ENCODE measurements at places on chromosomes 3 and 15.

DNA sequence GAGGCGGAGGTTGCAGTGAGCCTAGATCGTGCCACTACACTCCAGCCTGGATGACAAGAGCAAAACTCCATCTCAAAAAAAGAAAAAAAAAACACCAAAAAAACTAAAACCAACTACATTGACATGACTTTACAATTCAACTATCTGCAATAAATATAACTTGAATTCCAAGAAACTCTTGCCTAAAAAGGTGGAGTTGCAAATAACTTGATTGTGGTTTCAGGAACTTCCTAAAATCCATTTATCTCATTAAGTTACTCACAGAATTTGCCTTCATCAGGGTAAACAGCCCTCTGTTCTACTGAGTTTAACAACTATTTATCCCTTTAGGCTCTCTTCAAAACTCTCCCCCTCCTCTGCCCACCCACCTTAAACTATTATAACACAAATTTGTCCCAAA is 2.7 kb upstream of the MAPK6 start:
- no peak for DNase-seq
- no peak overlapping the region for H3K27ac ChIP-seq

GRCh38 chr3:183879243-183879642 is 5.4 kb downstream of the PARL start:
- DNase-seq, result no peak
- no peaks in the 10 kb centered on the region for H3K27me3 ChIP-seq
- no peak overlapping the region for H3K27ac ChIP-seq
- H3K4me3 ChIP-seq, result no peak overlapping the region

DNA sequence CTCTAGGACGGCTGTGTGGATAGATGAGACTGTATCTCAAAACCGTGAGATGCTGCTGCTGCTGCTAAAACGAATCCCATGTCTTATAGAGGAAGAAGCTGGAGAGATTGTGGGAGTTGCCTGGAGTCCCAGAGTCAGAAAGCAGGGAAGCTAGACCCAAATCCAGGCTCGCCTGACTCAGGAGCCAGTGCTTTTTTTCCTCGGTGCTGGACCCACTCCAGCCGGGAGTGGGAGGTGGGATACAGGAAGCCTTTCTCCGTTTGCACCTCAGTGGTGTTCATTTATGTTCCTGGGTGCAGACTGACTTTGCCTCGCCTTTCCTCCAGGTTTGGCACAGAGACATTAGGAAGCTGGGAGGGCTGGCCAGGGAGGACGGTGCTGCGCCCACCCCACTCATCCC is 150.9 kb upstream of the LINGO1 start:
- no peak overlapping the region for H3K27ac ChIP-seq
- H3K4me1 ChIP-seq, result no peaks in the 10 kb centered on the region
- no peaks in the 10 kb centered on the region for H3K36me3 ChIP-seq
- H3K27me3 ChIP-seq, result no peaks in the 10 kb centered on the region

- no peaks in the 10 kb centered on the region for H3K27me3 ChIP-seq
- no peaks in the 10 kb centered on the region for H3K4me1 ChIP-seq
- no peak overlapping the region for H3K27ac ChIP-seq
- no peak for DNase-seq
- no peak overlapping the region for H3K4me3 ChIP-seq
- no peaks in the 10 kb centered on the region for H3K36me3 ChIP-seq
These were observed 933.1 kb downstream of the EPHA3 start for GRCh38 chr3:90040554-90040953.

DNA sequence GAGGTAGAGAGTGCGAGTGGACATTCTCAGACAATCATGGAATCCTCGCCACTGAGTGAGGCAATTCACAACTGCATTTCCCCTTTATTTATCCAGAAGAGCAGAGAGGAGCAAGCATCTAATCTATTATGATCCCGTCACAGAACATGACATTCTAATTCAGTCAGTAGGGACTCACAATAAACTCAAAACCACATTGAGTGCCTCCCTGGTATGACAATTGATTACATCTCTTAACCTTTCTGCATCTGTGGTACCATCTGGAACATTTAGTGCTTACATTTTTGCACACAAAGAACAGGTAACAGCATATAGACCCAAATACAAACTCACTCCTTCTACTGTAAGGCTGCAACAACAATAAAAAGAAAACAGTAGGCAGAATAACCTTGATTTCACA is 517.2 kb downstream of the GBE1 start:
- no peaks in the 10 kb centered on the region for H3K36me3 ChIP-seq
- DNase-seq, result no peak
- H3K4me1 ChIP-seq, result no peaks in the 10 kb centered on the region
- no peak overlapping the region for H3K27ac ChIP-seq
- no peak overlapping the region for H3K4me3 ChIP-seq
- no peaks in the 10 kb centered on the region for H3K27me3 ChIP-seq

GRCh38 chr15:66943456-66944095 is 121.8 kb upstream of the SMAD3 start:
- no peaks in the 10 kb centered on the region for H3K27me3 ChIP-seq
- H3K27ac ChIP-seq, result no peak overlapping the region
- no peak overlapping the region for H3K4me3 ChIP-seq
- no peaks in the 10 kb centered on the region for H3K4me1 ChIP-seq

DNA sequence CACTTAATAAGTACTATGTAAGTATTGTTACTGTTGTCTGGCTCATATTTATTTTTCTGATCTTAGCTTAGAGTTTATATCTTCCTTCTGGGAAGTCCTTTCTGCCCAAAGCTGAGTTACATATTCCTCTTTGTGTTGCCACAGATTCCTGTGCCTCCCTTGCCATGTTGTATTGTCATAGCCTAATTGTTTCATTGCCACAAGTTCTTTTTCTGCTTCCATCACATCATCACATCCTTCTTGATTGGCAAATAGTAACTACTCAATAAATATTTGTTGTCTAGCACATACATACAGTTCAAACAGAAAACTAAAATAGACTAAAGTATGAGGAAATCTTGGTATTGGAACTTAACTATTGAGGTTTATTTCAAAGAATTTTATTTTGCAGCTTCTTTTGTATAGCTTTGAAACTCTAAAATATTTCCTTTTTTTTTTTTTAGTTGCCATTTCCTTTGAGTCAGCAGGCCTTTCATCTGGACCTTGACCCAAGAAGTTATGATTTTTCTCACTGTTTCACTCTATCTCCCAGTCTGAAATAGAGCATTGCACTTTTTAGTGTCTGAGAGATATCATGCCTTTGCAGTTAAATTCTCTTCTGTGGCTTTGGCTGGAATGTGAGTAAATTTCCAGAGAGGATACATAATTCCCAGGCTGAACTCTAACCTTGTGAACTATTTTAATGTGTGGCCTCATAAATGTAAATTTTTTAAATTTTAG is 98.2 kb downstream of the ZNF609 start:
- H3K27ac ChIP-seq, result no peak overlapping the region
- H3K27me3 ChIP-seq, result no peaks in the 10 kb centered on the region
- no peak overlapping the region for H3K4me3 ChIP-seq
- no peak for DNase-seq
- no peaks in the 10 kb centered on the region for H3K36me3 ChIP-seq

DNA sequence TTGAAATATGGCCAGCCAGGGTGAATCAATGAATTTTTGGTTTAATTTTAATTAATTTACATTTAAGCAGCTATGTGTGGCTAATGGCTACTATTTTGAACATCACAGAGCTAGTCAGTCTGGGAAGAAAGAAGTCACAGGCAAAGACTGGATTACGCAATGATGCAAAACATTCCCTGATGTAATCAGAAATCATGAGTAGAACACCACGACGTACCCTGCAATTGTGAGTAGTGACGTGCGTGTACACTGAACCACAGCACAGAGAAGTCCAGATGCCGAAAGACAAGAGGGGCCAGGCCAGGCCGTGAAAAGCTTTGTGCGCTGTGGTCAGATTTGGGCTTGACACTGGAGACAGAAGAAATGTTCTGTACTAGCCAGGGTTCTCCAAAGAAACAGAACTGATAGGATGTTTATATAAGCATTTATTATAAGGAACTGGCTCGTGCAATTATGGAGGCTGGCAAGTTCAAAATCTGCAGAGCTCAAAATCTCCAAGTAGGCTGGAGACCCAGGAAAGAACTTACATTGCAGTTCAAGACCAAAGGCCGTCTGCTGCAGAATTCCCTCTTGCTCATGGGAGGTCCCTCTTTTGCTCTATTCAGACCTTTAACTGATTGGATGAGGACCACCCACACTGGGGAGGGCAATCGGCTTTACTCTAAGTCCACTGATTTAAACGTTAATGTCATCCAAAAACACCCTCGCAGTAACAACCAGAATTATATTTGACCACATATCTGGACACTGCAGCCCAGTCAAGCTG is 44.6 kb downstream of the SH3BP5 start:
- DNase-seq, result no peak
- H3K4me3 ChIP-seq, result no peak overlapping the region
- H3K4me1 ChIP-seq, result peaks cover 95% of the 10 kb centered on the region
- no peaks in the 10 kb centered on the region for H3K27me3 ChIP-seq
- H3K27ac ChIP-seq, result no peak overlapping the region

DNA sequence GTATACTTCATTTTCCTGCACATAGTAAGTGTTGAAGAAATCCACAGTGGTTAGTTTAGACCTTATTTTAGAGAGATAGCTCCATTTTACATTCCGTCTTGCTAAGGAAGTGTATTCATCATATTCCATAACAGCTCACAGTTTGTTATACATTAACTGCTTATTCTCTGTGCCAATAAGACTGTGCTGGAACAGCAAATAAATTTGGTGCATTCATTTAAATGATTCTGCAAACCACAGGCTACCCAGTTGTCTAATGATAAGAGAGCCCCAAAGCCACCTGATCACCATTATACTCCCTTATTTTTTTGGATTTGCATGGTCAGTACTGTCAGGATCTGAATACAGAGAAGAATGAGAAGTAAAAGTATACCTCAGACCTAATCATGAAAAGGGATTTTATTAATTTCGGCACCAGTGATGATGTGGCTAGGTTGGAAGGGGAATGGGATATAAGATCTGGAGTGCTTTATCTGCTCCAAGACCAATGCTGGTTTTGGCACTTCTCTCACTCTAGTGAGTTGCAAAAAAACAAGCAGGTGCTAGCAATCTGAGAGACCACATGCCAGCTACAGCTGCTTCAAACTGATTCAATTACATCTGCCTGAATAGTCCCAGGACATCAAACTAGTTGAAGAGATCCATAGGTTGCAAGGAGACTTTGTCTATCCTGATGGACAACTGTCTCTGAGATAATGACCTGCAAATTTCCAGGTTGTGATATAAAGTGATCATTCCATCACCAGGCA is 254.8 kb downstream of the ZBTB20 start:
- no peak overlapping the region for H3K4me3 ChIP-seq
- H3K27ac ChIP-seq, result no peak overlapping the region
- no peak for DNase-seq
- H3K27me3 ChIP-seq, result no peaks in the 10 kb centered on the region
- no peaks in the 10 kb centered on the region for H3K4me1 ChIP-seq

DNA sequence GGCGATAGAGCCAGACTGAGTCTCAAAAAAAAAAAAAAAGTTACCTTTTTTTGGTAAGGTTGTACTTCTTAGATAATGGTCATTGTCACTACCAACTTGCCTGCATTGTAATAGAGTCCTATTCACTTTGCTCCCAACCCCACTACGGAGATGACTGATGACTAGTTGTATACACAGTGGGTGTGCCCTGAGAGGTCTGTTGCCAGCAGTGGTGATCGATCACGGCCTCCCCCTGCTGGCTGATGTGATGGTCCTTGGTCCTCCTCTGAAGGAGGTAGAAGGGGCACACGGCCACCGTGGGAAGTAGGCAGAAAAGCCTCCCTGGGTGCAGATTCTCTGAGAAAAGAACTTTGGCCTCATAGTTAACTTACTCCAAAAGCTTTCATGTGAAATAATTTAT is 10.7 kb downstream of the GCNT3 start:
- DNase-seq, result peak; percentile 20
- no peaks in the 10 kb centered on the region for H3K36me3 ChIP-seq
- no peak overlapping the region for H3K27ac ChIP-seq
- no peaks in the 10 kb centered on the region for H3K4me1 ChIP-seq
- H3K4me3 ChIP-seq, result no peak overlapping the region

DNA sequence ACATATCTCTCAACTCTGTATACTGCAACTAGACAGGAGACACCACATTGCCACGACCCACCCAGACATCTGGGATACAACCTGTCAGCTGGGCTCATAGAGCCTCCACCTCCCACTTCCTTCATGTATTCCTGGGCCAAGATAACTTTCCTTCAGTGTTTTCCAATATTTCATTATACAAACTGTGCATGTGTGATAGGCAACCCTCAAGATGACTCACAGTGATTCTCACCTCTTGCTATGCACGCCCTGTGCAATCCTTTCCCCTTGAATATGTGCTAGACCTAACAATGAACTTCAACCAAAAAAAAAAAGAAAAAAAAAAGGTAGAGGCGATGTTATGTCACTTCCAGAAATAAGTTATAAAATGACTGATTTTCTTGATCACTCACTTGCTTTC is 138.0 kb upstream of the ALCAM start:
- no peaks in the 10 kb centered on the region for H3K36me3 ChIP-seq
- H3K4me3 ChIP-seq, result no peak overlapping the region
- H3K4me1 ChIP-seq, result no peaks in the 10 kb centered on the region
- no peak for DNase-seq
- H3K27ac ChIP-seq, result no peak overlapping the region
